ENCODE measurements at places on chromosomes 5 and 9.

- no peak for DNase-seq
Measured at GRCh38 chr5:159218595-159219023, 9.3 kb upstream of the RNF145 start.

DNA sequence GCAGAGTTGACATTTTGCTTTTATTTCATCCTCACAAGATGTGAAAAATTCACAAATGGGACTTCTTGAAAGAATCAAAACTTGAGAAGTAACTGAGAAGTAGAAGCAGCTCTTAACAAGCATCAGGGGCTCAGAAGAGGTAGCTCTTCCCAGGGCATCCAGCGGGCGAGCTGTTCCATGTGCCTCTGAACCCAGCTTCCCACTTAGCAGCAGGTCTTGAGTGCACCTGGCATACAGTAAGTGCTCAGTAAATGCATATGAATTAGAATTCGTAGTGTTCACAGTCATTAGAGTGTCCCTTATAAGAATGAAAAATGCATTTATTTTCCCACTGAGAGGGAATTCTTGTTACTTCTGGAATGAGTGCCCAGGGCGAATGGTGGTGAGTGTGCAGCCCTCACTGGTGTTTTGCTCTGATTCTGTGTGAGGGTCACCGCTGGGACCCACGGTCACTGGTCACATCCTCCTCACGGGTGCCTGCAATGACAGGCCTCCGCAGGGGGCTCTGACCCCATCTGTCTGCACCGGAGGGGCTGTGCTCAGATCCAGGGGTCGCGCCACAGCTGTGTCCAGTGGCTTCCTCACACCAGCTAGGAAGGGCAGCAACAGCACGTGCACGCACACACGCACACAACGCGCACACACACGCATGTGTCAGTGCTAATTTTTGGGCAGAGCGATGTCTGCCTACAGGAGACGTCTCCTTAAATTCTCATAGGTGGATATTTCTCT, 26.9 kb downstream of the EXOC3 start:
- no peak for DNase-seq

DNA sequence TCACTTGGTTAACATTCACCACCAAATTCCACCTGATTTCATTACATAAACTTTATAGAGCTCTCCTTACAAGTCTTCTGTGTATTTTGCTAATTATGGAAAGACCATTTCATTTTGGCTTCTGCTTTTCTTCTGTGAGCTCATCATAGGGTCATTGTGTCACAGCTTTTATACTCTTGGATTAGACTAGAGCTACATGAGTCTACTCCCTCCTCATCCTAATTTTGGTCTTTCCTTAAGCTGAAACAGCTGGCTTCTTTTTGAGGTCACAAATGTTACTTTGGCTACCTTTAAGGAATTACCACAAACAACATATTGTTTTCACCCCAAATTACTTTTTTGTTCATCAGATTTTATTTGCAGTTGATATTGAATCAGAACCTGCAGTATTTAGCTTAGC, 103.0 kb downstream of the NPR3 start:
- DNase-seq, result no peak

DNA sequence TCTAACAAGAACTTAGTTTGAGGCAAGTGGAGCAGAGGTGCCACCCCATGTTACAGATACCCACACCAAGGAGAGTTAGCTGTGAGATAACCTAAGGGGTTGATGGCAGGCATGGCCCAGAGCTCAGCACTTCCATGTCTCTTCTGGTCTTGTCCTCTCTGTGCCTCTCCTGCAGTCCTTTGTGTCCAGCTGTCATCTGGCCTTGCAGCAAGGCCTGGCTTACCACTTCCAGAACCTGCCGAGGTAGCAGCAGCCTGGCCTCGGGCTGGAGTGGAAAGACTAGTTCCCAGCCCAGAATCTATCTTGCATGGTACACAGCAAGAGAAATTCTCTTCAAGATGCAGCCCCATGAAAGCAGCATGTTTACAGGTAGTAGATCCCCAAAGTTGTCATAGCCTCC, 41.5 kb downstream of the PIP5K1B start:
- DNase-seq, result no peak

- no peak for DNase-seq
Measured at GRCh38 chr9:78909566-78909965, 612.6 kb downstream of the PSAT1 start.

- DNase-seq, result no peak
Measured at GRCh38 chr5:12777342-12777741, 873.1 kb upstream of the CTNND2 start.

- no peak for DNase-seq
Measured at GRCh38 chr5:115599502-115599901, 2.8 kb downstream of the TICAM2 start.

DNA sequence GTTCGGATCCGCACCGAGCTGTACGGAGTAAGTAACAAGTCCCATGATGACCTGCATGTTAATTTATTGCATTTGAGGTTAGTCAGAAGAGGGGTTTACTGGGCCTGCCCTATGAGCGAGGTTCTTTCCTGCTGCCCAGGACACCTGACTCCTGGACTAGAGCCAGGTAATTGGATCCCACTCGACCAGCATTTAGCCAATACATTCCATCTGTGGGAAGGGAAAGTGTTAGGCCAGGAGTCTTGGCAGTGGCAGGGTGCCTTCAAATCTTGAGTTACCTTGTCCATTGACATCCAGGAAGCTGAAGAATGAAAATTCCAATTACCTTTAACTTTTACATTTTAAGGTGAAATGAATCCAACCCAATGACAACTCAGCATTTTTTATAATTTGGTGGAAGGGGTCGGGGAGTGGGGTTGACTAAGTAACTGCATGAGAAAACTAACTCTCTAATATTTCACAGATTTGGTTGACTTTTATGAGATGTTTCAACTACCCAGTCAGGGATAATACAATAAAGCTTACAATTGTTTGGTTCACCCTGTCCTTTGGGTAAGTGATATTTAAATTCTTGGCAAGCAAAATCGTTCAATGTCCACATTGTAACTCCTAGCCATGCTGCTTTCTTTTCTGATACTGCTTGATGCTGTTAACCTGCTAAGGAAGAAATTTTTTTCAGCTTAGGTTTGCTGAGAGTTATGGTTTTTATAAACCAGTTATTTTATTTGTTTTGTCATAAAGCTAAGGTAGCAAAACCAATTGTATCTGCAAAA, 111.6 kb upstream of the IQGAP2 start:
- DNase-seq, result no peak

- DNase-seq, result no peak
Measured at GRCh38 chr5:132012371-132013005, 1.0 kb upstream of the ACSL6 start.

GRCh38 chr9:34546102-34546833, 23.5 kb upstream of the ENHO start:
- no peak for DNase-seq

GRCh38 chr9:111064160-111064837, 26.0 kb upstream of the LPAR1 start:
- no peak for DNase-seq
